ACHN (cell line): ENCODE measurements at places on chromosomes 4 and X.

- no peak for DNase-seq
Measured at GRCh38 chr4:109205186-109205585, 97.3 kb downstream of the COL25A1 start.

- no peak for DNase-seq
Measured at GRCh38 chrX:124274438-124275181, 57.9 kb upstream of the TEX13D start.

GRCh38 chrX:68822641-68823410 is 6.0 kb upstream of the EFNB1 start:
- peak; percentile 20 for DNase-seq

GRCh38 chr4:75733369-75733768 is 9.0 kb downstream of the USO1 start:
- DNase-seq, result no peak

- DNase-seq, result no peak
Measured at GRCh38 chrX:39244147-39244546, 442.9 kb downstream of the MID1IP1 start.
